Stimulated activated CD4-positive, alpha-beta T cell treated with anti-CD3 and anti-CD28 coated beads, Interleukin-4, amount 100 ng/mL, for 1 hour (primary cell): ENCODE measurements at places on chromosomes 6 and 20.

GRCh38 chr20:23624324-23624691 is 13.4 kb downstream of the CST3 start:
- DNase-seq, result no peak

DNA sequence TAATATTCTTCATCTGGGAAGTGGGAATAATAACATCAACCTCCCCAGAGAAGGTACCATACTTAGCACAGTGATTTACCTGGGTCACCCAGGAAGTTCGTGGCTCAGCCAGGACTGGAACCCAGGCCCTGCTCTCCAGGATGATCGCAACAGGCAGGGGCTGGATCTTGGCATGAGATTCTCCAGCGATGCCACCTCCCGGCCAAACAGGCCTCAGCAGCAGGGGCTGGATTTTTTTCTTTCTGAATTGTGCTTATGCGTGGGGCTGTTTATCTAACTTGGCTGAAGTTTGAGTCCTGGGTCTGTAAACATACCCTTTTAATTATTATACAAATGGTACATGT is 129.5 kb upstream of the PTPN1 start:
- no peak for DNase-seq

GRCh38 chr6:97963193-97963592 is 680.2 kb upstream of the MMS22L start:
- no peak for DNase-seq

DNA sequence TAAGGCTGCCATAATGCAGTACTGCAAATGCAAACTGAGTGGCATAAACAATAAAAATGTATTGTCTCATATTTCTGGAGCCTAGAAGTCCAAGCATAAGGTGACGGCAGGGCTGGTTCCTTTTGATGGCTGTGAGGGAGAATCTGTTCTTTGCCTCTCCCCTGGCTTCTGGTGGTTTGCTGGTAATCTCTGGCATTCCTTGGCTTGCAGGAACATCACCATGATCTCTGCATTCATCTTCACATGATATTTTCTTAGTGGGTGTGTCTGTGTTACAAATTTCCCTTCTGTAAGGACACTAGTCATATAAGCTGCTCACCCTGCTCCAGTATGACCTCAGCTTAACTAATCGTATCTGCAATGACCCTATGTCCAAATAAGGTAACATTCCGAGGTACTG is 1104.2 kb upstream of the CITED2 start:
- DNase-seq, result no peak

- DNase-seq, result no peak
These were observed 70.8 kb upstream of the ATXN1 start for GRCh38 chr6:16832043-16832567.

- no peak for DNase-seq
These were observed 170.0 kb downstream of the FOXA2 start for GRCh38 chr20:22414305-22414742.

DNA sequence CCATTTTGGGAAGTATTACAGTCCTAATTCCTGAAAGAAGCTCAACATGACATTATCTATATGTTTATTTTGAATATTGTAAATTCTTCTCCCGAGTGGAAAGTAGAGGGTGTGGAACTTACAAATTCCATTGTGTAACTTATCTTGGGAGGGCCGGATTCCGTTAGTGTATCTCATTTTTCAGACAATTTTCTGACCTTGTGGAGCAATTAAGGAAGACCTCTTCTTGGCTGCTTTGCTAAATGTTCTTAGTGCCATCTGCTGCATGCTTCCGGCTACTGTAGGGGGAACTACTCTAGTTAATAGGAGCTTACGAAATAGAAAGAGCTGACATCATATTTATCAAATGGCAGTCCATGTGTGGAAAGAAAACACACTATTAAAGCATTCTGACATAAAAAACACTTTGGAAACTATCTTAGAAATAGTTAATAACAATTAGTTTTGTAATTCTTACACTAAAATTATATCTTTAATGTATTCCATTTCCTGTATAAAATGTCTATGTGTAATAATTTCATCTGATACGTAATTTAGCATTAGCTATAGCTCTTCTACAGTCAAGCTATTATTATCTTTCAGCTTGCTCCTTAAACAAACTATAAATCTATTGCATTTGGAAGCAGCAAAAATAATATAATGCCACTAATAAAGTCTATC is 41.5 kb upstream of the KCNQ5 start:
- no peak for DNase-seq

GRCh38 chr6:79372757-79373156 is 138.3 kb upstream of the HMGN3 start:
- DNase-seq, result no peak

GRCh38 chr6:134721060-134721405 is 228.9 kb downstream of the ALDH8A1 start:
- no peak for DNase-seq

DNA sequence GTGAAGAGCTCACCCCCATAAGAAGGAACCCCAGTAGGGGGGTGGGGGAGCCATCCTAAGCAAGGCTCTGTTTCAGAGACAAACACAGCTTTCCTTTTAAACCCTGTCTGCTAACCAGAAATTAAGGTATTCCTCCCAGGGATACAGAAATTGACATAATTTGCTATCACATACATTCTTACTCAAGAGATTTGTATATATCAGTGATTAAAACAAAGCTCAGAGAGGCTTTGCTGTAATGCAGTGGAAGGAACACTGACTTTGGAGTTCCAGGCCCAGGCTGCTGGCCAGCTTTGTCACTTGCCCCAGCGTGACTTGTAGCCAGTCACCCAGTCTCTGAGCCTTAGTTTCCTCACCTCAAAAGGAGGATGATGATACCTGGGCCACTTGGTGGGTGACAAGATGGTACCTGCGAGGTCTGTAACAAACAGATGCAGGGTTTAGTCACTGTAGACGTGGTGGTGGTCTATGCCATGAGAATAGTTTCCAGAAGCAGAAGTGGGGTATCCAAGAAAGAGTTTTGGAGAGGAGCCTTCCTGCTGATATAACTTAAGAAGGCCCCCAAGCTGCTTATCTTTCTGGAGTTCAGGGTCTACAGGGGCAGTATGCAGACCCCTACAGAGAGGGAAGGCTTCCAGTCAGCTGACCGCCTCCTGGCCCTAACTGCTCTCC is 3.2 kb upstream of the FOXF2 start:
- DNase-seq, result no peak

DNA sequence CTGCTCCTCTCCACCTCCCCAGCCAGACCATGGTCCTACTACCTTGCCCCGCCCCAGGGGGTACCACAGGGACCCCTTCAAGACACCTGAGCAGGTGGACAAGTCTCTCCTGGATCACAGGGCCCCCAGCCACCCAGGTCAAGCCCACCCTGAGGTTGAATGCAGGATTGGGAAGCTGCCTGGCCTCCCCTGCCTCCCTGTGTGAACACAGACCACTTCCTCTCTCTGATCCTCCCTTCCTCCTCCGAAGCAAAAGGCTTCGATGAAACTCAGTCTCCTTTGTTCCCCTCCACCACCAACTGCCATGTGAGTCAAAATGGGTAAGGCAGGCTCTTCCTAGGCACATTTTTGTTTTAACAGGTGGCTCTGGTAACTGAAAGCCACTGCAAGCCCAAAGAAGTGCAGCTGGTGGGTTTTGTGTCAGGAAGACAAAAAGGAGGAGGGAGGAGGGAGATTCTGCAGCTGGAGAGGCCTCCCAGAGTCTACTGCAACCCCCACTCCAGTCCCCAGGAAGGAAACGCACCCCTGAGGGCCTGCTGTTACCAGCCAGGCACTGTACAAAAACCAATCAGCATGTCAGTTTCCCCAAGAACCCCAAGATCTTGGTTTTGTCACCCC is 5.4 kb downstream of the ADA start:
- no peak for DNase-seq

- no peak for DNase-seq
These were observed 126.4 kb downstream of the MMUT start for GRCh38 chr6:49336514-49337131.

GRCh38 chr6:164183556-164184123 is 769.1 kb downstream of the QKI start:
- no peak for DNase-seq

GRCh38 chr6:44250067-44250717 is 3.3 kb downstream of the HSP90AB1 start:
- no peak for DNase-seq

DNA sequence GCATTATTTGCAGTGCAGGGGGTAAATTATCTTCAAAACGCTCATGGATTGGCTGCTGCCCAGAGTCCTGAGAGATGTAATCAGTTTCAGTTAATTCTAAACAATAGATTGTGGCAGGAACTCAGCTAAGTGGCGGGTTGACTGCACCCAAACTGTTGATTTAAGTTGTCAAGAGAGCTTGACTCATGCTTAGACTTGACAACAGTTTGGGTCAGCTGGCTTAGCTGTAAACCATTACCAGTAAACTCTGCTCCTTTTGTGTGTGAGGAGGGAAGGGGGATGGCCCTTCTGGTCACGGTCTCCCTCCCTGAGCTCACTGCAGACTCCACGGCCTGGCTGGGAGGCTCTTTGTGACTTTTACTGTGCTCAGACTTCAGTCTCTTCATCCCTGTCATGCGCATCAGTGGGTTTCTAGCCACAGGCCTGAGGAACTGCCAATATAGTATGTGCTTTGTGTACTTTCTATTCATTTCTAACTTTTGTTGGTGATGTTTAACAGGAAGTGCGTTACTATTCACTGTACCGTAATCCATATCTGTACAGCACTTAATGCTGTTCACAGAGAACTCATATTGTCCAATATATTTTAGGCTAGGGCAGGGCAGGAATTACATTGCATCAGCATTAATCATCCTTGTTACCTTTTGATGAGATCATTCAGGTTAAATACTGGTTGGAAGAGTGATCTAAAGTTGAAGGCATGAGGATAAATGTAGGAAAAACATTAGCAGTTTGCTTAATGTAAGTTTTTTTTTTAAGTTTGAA is 488.3 kb downstream of the CDKAL1 start:
- no peak for DNase-seq

DNA sequence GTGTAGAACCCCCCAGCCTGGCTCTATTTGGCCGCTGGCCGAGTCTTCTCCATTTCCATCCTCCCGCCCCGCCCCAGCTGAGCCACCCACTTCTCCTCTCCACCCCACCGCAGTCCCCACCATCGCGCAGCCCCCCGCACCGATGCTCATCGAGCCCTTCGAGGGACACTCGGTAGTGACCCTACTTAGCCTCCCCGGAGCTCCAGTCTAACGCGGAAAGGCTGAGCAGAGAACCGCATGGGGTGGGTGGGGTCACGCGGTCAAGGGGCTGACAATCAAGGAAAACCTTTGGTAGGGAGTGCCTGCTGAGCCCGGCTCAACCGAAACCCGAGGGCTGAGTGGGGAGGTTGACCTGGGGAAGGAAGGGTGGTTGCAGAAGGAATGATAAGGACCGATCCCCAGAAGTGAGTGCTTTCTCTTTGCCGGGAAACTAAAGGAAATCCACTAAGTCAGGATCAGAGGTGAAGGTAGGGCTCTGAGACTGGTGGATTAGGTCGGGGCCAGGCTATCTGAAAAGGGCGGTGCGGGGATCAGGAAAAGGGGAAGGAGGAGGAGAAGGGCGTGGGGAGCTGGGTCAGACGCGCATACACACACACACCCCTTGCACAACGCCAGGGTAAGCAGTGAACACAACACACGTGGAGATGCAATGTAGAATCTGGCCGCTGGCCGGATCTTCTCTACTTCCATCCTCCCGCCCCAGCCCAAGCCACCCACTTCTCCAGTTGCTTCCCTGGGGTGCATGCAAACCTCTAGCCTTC is 49.8 kb downstream of the CPXM1 start:
- no peak for DNase-seq

DNA sequence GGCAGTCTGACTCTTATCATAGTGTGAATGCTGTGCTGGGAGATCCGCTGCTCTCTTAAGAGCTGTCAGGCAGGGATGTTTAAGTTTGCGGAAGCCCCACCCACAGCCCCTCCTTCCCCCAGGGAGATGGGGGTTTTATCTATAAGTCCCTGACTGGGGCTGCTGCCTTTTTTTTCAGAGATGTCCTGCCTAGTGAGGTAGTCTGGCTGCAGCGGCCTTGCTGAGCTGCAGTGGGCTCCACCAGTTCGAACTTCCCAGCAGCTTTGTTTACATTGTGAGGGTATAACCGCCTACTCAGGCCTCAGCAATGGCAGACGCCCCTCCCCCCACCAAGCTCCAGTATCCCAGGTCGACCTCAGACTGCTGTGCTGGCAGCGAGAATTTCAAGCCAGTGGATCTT is 75.7 kb upstream of the UST start:
- DNase-seq, result no peak

- DNase-seq, result no peak
These were observed 68.5 kb downstream of the PLEKHG1 start for GRCh38 chr6:150667977-150668716.

DNA sequence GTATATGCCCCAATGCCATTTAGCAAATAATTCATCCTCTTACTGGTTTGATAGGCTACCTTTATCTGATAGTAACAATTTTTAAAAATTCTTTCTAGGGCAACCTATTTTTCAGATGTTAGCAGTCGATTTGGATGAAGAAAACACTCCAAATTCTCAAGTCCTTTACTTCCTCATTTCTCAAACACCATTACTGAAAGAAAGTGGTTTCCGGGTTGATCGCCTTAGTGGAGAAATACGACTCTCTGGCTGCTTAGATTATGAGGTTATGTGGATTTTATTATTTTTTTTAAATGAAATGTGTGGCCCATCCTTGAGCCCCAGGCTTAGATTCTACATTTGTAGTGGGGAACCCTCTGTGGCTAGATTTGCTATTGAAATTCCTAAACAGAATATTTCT is 26.3 kb downstream of the CDH26 start:
- no peak for DNase-seq

DNA sequence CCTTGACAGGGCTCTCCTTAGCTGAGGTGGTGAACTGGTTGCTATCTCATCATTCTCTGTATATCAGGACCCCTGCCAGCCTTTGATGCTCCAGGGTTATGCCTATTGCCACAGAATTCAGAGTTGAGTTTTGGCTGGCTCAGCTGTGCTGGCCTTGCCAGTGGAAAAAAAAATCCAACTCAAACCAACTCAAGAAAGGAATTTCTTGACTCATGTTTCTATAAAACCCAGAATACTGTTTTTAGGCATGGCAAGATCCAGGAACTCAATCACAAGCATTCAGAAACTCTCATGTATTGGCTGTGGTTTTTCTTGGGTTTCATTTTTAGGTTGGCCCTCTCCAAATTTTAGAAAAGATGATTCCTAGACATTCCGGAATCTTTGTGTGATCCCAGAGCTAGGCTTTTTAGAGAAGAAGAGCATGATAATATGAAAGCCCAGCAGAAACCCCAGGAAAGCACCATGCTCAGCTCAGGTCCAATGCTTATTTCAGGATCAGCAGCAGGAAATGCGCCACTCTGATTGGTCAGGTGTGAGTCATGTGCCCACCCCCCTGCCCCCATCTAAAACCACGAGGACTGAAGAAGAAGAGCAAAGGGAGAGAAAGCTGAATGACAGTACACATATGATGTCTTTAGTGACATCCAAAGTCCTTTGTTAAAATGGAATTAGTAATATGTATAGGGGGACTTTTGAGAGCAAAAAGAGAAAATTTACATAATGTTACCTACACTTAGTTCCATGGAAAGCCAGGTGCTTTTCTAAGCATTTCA is 122.9 kb downstream of the RNF144B start:
- no peak for DNase-seq

- DNase-seq, result no peak
These were observed 861 bp downstream of the PPP1R14C start for GRCh38 chr6:150143516-150144293.

GRCh38 chr6:2977799-2978590 is 6.6 kb upstream of the SERPINB6 start:
- DNase-seq, result no peak

GRCh38 chr6:138188278-138188941 is 26.7 kb downstream of the ARFGEF3 start:
- DNase-seq, result no peak

GRCh38 chr6:162576016-162576415 is 151.6 kb downstream of the PRKN start:
- no peak for DNase-seq
